ENCODE measurements at places on chromosomes 16 and 17. TPM values are rescaled to one million over a fixed set of nuclear protein-coding genes. Genes with fewer than 3 reads are reported as not detected.

Gene FBXW10B
- 0.10 TPM for total RNA-seq

Gene HBM
- total RNA-seq: not detected

Gene KCNJ16
- not detected for total RNA-seq

Gene KRT39
- not detected for total RNA-seq

Gene LGALS3BP
- total RNA-seq: 241 TPM

Gene UTS2R
- total RNA-seq: not detected

Gene HAP1
- total RNA-seq: 0.12 TPM

Gene RCVRN
- not detected for total RNA-seq

DNA sequence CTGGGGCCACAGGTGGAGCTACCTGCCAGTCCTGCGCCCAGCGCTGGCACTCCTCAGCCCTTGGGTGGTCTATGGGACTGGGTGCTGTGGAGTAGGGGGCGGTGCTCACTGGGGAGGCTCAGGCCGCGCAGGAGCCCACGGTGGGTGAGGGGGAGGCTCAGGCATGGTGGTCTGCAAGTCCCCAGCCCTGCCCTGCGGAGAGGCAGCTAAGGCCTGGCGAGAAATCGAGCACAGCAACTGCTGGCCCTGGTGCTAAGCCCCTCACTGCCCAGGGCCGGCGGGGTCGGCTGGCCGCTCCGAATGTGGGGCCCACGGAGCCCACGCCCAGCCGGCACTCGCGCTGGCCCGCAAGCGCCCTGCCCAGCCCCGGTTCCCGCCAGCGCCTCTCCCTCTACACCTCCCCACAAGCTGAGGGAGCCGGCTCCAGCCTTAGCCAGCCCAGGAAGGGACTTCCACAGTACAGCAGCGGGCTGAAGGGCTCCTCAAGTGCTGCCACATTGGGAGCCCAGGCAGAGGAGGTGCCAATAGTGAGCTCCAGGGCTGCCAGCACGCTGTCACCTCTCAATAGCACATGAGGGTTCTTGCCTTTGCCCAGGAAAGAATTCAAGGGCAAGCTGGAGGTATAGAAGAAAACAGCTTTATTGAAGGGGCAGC, 11.0 kb upstream of the EEF2KMT start:
- no peak for DNase-seq

DNA sequence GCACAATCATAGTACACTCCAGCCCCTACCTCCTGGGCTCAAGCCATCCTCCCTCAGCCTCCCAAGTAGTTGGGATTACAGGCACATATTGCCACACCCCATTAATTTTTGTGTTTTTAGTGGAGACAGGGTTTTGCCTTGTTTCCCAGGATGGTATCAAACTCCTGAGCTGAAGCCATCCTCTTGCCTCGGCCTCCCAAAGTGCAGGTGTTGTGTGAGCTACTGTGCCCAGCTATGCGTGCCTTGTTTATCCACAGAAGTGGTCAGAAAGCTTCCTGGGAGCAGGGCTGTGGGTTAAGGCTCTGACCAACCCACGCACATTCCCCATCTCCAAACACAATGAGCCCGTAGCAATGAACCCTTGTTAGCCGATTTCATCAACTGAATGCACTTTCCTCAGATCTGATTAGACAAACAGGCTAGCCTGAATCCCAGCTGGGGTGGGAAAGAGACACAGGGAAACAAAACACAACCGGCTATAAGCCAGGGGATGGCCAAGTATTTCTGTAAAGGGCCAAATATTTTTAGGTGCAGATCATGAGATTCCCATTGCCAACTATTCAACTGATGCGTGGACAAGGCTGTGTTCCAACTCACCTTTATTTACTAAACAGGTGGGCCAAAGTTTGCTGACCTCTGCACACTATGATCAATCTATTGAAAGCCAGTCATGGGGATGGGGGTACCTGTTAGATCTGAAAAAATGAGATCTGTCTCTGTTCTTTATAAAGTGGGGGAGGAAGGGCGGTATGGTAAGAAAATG, 193.6 kb downstream of the CPPED1 start:
- DNase-seq: no peak

DNA sequence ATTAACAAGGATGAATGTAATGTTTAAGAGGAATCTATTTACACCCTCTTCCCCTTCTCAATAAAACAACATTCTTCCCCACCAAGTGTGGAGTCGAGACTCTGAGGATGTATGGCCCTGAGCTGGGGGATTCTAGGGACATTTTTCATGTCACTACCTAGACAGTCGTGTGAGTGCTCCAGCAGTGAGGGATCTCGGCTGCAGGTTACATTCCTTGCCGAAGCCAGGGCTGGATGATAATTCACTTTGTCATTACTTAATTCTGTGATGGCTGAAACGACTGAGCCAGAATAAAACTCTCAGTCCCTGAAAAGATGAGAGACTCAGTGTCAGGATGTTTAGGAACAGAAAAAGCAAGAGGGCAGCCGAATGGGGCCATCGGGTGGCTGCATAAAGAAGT, 106.9 kb upstream of the HSBP1 start:
- no peak for DNase-seq

GRCh38 chr16:3954411-3954921, 74.0 kb upstream of the CREBBP start:
- DNase-seq: no peak

DNA sequence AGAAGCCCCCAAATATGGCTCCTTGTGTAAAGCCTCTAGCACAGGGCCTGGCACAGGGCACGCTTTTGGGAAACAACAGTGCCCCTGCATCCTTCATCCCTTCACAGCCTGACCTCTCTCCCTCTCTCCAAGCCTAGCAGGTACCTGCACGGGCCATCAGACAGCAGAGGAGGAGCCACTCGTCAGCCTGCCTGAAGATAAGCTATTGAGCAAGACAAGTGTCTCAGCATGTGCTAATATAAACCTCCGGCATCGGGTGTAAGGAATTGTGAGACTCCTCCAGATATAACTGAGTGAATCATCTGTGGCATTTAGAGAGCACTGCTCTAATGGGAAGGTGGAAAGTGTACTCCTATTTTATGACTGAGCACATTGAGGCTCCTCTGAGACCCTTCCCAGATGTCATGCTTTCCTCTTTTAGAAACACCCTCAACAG, 38.3 kb downstream of the TBX4 start:
- DNase-seq: no peak

DNA sequence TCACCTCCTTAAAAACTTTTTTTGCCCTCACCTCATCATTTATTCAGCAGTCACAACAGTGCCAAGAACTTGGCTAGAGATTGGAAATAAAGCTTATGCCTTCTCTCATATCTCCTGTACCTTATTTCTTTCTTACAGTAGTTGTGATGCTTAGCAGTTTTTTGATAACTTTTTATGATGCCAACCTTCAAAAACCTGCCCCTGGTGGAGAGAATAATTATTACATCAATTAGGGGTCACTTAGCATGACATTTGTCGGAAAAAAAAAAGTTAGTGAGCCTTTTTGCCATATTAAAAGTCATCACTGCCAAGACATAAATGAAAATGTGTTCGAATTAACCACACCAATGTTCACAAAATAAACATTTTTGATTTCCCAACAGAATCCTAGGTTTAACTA, 296.6 kb downstream of the WWOX start:
- DNase-seq: no peak

DNA sequence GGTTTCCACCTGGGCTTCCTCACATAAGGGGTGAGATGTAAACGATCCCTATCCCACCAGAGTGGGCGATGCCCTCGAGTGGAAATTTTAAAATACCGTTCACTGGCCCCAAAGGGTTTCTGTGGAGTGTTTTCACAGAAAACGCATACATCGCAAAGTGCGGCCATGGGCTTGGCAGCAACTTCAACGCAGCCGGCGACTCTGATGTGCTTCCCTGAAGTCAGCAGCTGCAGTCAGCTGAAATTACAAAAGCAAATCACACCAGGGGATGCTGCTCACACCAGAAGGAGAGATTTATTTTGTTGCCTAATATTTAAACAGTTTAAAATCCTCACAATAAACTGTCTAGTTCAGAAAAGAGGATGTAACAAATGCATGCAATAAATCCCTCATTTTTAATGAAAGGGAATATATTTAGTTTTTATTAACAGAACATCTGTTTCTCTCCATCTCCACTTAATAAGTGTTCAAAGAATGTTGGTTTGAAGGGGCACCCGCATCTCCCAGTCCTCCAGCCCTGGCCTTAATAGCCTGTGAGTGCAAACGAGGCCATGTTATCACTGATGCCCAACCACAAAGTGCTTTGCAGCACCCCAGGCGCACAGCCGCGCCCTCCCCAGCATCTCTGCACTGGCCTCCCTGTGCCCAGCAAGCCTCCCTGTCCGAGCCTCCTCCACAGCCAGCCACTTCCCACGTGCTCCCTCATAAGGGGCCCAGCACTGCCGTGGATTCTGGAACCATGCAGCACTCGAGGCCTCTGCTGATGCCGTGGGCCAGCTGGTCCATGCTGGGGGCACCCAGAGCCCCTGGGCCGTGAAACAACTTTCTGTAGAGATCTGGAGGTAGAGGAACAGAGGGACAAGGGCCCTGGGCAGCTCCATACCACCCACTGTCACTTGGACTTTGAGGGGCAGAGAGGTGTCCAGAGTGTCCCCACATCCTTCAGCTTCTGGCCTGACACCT, 17.3 kb upstream of the XYLT2 start:
- DNase-seq: no peak

DNA sequence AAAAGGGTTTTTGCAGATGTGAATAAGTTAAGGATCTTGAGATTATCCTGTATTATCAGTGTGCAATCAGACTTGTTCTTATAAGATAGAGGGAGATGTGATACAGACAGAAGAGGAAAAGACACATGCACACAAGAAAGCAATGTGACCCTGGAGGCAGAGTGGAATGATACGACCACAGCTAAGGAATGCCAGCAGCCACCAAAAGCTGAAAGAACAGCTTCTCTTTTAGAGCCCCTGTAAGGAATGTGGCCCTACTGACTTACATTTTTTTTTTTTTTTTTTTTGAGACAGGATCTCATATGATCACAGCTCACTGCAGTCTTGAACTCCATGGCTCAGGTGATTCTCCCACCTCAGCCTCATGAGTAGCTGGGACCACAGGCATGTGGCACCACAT, 62.3 kb upstream of the CNTNAP4 start:
- no peak for DNase-seq

GRCh38 chr17:61966191-61966590, 38.4 kb upstream of the INTS2 start:
- DNase-seq: no peak

DNA sequence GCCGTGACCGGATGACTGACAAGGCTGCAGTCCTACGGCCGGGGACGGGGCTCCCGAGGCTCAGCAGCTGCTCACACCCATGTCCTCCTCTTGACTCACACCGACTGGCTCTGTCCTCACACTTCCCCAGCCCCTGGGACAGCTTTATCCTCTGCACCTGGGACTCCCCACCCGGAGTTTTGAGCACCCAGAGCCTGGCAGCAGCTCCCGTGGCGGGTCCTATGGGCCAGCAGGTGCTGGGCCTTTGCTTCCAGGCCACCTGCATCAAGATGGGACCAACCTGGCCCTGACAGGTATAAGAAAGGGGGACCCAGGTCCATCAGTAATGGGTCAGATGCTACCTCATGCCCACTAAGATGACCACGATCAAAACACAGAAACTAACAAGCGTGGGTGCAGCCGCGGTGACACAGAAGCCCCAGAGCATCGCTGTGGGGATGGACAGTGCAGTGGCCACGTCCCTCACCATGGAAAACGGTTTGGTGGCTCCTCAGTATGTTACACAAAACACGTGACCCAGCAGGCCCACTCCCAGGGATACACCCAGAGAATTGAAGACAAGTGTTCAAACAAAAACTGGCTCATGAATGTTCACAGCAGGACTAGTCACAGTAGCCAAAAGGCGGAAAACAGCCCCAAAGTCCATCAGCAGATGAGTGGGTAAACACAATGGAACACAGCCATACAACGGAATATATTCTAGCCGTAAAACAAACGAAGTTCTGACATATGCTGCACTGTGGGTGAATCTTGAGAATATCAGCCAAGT, 3.3 kb upstream of the NOTUM start:
- no peak for DNase-seq

DNA sequence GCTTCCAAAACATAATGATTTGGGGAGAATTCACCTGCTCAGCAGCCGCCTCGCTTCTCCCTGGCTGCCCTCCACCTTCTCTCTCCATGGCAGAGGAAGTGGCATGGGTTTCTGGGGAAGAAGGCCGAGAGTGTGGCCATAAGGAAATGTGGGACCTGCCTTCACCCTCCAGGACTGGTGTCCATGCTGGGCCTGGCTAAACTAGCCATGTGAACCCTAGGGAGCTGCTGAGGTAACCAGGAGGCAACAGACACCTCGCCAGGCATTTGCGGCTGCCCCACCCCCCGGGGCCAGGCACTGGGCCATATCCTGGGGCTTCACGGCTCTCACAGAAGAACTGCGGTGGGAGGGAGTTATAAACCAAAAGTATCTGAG, 9.9 kb upstream of the CMTM4 start:
- DNase-seq: no peak

- no peak for DNase-seq
These were observed 15.4 kb downstream of the CUEDC1 start for GRCh38 chr17:57939797-57940196.

GRCh38 chr17:62745806-62746205, 62.3 kb downstream of the MARCHF10 start:
- DNase-seq: no peak

DNA sequence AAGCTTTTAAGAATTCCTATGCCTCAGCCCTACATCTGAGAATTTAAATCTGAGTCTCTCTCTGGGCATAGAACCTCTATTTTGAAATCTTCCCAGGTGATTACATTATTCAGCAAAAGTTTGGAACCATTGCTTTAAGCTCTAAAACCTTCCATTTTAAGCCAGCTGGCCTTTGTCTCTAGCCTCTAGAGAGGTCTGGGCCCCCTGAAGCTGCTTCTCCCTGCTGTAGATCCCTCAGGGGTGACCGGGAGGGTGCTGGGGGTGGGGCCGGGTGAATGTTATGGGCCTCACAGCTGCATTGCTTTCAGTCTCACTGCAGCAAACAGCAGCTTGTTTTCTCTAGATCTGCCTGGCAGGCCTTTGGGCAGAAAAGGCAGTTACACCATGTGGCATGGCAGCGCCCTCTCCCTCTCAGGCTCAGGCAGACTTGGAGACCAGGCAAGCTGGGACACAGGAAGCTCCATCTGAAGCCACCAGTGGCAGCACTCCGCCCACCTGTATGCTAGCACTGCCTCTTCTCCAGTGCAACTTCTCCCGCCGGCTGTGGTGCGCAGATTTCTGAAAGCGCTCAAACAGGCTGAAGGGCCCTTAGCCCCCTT, 66.3 kb downstream of the MPRIP start:
- no peak for DNase-seq

GRCh38 chr17:46135126-46135812, 58.0 kb downstream of the KANSL1 start:
- DNase-seq: no peak
